ENCODE measurements at places on chromosomes 5 and 9. TPM values are rescaled to one million over a fixed set of nuclear protein-coding genes. Genes with fewer than 3 reads are reported as not detected.

NEURL1B gene
- 3.3 TPM for total RNA-seq

KIAA0825 gene
- 0.42 TPM for total RNA-seq

ZER1 gene
- 16.6 TPM for total RNA-seq

GPX3 gene
- total RNA-seq: 16.4 TPM

RNF183 gene
- not detected for total RNA-seq

NKD2 gene
- 18.5 TPM for total RNA-seq

Measured in A549 treated with CORT108297 at 1 μM for 4 hours (cell line).